Posterior cingulate gyrus (tissue), 11 donors: ENCODE measurements at places on chromosomes 12 and 14.
A peak's percentile ranks its signal among the peaks of the same experiment; 100 is the strongest.

DNA sequence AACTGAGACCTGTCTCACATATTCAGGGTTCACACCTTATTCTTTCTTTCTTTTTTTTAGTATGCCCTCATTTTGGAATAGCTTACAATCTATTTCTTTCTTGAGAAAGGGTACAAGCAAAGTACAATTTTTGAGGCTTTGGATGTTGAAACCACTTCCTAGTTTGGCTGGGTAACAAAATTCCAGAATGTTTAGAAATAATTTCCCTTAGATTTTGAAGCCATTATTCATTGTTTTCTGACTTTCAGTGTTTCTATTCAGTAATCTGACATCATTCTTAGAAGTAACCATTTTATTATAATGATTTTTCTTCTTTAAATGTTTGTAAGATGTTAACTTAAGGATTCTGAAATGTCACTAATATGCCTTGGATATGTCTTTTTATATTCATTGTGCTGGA, 28.2 kb downstream of the ST8SIA1 start:
- no peak for DNase-seq

DNA sequence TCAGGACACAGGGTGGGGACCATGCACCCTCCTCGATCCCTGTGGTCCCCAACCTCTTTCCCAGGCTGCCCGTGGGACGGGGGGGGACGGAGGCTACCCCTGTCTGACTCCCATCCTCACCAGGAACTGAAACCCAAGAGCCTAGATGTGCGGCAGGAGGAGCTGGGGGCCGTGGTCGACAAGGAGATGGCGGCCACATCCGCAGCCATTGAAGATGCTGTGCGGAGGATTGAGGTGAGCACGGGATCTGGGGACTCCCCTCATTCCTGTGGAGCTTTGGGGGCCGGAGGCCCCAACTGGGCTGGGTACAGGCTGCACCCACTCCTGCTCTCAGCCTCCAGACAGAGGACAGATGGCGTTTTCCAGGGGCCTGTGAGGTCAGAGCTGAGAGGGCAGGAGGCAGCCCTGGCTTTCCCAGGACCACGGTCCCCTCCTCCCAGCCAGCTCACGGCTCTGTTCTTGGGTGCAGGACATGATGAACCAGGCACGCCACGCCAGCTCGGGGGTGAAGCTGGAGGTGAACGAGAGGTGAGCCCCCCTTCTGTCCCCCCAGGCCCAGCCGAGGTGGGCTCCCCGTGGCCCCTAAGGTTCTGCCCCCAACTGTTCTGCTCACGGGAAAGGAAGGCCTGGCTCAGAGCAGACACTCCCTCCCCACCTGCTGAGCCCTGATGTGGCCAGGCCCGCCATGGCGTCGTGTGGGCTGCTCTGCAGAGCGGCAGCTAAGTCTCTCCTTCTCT, 24.2 kb downstream of the HIP1R start:
- peak; percentile 14 for DNase-seq

DNA sequence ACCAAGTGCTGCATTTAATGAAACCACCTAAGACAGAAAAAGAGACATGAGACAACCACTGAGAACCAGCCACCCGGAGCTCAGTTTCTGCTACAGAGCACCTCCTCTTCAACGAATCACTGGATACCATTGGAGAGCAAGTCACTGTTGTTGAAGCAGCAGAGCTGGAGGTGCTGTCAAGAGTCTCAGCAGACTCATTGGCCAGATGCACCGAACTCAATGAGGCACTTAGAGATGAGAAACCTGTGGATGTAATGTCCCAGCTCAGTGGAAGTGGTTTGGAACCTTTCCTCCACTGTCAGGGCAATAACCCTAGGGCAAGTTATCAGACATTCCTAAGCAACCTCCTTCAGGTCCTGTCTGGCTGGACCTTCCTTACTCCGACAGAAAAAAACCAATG, 13.1 kb downstream of the NPC2 start:
- no peak for DNase-seq

GRCh38 chr12:76711241-76711640, 52.7 kb upstream of the ZDHHC17 start:
- no peak for DNase-seq

DNA sequence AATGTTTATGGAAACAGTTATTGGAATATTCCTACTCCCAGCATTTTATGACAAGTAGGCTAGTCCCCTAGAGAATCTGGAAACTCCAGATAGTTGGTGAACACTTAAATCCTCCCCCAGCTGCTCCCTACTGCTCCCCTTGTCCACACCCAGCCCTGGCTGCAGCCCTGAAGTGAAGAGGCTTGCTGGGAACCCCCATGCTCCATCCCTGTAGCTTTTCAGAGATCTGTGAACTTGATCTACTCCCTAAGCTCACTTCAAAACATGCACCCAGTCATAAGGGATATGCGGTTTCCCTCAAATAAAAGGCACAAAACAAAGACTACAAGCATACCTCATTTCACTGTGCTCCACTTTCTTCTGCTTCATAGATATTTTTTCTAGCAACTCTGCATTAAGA, 33.2 kb downstream of the EGLN3 start:
- DNase-seq = no peak

DNA sequence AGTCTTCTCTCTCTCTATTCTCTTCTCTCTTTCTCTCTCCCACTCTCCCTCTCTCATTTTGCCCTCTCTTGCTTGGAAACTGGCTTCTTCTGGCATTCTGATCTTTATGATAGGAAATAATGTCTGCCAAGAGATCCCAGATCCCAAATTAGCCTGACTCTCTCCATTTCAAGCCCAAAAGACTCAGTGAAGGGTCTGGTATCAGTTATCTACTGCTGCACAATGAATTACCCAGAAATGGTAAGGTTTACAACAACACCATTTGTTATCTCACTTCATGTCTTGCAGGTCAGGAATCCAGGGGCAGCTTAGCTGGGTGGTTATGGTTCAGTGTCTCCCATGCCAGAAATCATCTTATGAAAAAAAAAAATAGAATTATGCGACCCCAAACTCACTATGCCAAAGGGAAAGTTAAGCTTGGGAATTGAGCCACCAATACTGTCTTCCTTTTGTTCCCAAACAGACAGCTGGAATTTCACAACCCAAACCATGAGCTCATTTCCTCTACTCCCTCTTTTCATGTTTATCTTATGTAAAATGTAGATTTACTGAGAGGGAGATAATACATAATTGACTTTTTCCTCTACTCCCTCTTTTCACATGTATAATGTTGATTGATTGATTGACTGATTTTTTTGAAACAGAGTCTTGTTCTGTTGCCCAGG, 67.8 kb upstream of the FICD start:
- DNase-seq = no peak

DNA sequence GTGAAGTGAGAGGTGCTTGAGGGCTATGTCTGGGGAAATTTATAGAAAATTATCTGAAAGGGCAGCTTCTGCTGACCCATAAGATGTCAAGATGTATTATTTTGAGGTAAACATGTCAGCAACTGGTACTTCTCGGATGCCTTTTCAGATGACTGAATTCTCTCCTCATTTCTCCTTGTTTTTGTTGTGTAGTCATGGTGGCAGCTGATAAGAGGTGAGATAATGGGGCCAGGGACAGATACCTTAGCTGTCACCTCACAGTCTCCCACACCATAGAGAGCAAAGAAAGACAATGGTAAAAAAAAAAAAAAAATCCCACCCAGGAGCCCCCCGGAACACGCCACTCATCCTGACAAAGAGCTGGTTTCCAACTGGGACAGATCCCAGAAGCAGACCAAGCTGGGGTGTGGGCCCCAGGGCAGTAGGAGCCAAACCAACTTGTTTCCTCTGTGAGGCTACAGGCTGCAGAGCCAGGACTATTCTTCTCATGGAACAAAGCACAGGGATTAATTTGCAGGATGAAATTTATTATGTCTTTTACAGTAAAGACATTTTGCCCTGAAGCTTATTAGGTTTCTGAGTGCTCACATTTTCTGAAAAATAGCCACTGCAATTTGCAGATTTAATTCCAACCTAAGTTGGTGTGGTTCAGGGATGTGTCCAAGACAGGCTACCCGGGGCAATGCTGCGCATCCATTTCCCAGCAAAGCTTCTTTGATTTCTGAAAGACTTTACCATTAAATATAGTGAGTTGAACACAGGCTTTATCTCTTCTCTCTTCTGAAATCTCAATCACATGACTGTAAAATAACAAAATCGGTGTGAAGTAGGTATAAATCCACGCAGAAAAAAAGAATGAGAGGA, 52.2 kb downstream of the NDUFA12 start:
- DNase-seq = no peak

- DNase-seq = no peak
Measured at GRCh38 chr12:120041386-120042231, 52.6 kb downstream of the BICDL1 start.

DNA sequence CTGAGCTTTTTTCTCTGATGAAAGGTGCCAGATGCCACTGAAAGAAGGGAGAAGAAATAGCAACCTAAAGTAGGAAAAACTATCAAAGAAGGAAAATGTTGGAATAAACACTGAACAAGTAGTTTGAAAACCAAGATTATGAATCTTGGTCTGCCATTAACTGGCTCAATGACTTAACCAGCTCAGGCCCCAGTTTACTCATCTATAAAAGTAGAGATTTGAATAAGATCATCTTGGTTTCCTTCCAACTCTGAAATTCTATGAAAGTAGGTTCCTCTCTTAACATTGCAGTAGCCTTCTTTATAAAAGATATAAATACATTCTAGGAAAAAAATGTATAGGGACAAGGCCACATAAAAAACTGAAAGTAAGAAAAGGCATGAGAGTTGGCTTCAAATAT, 16.1 kb upstream of the CCND2 start:
- DNase-seq = no peak

DNA sequence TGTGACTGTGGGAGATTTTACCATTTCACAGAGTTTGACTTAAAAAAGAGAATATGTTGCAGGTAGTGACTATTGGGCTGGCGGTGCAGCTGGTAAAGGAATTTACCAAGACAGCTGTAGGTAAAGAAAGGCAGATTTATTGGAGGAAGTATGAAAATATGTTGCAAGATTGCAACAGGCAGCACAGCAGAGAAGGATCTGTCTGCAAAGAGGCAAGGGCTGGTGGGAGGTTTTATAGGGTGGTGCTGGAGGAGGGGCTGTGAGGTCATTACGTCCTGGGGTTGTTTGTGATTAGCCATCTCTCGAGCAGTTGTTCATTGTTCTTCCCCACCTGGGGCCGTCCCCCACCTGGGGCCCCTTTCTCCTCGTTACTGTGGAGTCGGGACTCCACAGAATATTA, 62.1 kb downstream of the ACACB start:
- DNase-seq = no peak

DNA sequence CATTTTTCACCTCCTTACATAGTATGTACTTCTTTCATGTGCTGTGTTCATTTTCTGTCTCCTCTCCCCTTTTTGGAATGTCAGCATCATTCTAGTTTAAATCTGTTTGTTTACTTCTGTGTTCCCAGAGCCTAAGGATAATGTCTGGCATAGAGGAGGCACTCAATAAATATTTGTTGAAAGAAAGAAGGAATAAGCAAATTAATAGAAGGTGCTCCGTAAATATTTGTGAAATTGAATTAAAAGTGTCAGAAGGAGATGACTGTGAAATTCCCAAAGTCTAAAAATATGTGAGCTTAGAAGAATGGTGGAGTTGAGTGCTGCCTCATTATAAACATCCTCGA, 3.3 kb upstream of the CDKN1B start:
- no peak for DNase-seq

DNA sequence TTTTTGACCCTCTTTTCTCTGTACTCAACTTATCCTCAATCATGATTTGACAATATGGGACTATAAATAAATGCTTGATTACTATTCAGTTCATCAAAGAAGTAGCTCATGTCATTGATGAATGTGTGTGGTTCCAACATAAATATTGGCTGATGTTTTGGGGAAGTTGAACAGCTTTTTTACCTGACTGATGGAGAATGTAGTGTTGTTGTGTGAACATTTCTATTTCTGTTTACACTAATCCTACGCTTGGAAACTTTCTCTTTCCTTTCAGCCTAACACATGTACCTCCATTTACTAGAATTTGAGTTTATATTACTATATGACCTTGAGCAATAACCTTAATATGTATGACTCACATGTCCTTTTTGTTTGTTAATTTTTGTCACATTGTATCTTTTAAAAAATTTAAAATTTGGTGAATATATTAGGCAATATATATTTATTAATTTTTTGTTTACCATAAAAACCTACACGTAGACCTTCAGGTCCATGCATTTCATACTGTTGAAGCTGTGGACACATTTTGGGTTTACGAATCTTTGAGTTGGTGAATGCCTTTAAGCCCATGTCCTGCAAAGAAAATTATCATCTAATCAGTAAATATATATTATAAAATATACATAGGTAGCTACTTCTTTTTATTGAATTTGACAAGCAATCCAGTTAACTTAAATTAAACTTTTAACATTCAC, 21.1 kb downstream of the A2M start:
- DNase-seq = no peak

- DNase-seq = no peak
Measured at GRCh38 chr12:32070370-32070769, 36.3 kb upstream of the BICD1 start.

DNA sequence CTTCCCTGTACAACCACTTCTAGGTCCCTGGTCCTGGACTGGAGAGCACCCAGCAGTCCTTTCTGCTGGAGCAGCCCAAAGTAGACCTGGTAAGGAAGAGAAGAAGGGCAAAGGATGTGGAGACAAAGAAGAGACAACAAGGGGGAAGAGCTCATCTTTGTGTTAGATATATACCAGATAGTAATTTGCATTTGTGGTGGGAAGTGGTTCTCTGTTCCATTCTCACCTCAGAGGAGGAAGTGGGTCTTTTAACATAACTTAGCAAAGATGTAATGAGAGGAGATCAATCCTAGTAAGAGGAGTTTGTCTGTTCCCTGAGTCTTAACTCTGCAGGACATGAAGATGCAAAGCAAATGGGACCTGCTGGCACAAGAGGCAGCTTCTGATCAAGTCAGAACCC, 8.0 kb downstream of the CCDC198 start:
- DNase-seq = no peak

DNA sequence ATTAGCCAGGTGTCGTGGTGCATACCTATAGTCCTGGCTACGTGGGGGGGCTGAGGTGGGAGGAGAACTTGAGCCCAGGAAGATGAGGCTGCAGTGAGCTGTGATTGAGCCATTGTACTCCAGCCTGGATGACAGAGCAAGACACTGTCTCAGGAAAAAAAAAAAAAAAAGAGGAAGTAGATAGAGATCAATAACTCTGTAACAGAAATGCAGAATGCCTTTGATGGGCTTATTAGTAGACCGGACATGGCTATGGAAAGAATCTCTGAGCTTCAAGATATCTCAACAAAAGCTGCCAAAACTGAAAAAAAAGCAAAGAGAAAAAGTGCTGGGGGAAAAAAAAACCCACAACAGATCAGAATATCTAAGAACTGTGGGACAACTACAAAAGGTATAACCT, 37.5 kb downstream of the GPR68 start:
- no peak for DNase-seq

DNA sequence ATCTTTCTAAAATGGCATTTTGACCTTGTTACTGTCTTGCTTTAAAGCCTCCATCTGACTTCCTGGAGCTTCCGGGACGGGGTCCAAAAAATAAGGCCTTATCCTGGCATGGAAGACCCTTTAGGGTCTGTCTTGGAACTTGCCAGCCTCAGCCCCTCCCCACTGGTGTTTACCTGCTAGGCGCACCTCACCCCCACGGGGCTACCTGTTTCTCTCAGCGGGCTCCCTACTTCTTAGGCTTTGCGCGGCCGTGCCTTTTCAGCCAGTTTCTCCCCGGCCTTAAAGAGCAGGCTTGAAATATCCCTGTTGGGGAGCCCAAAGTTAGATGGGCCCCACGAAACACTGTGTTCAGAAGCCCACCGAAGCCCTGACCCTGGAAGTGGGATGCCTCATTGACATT, 5.1 kb downstream of the RTL1 start:
- no peak for DNase-seq
